ENCODE measurements at places on chromosomes 1 and 21.

GRCh38 chr1:87852410-87853161 is 523.9 kb downstream of the LMO4 start:
- no peak for DNase-seq

DNA sequence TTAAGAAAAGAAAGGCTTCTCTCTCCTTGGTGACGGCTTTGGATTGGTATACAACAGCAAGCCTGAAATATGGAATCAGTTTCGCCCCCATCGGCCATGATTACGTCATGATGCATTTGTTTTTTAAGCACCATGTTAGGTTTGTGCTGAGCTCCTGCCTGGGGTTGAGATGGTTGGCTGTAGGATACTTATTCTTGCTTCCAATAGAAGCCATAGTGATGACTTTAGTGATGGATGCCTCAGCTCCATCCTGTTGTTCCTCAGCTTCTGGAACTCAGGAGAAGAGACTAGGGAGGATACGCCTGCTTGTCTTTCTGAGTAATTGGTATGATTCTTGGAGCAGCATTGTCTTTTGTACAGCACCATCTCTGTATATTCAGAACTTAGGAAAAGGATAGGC is 14.7 kb downstream of the XCL1 start:
- no peak for DNase-seq

- no peak for DNase-seq
Observed at GRCh38 chr21:35284199-35284598, 235.1 kb upstream of the RUNX1 start.

DNA sequence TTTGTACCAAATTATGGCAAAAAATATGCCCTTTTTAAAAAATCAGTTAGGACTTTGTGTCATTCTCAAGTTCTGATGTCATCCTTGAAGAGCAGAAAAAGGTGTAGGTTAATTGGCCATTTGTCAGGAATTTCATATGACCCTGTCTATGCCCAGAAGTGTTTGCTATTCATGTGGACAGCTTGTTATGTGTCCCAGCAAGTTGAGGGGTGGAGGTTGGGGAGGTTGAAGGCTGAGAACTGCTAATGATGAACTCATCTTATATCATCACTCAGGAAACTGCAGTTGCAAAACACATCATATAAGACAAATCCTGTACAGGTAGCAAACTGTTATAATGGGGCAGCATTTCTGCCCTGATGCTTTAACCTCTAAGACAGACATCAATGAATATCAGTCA is 106.5 kb downstream of the PHTF1 start:
- DNase-seq: no peak

- DNase-seq: no peak
Observed at GRCh38 chr1:214425716-214426425, 125.5 kb downstream of the PTPN14 start.

DNA sequence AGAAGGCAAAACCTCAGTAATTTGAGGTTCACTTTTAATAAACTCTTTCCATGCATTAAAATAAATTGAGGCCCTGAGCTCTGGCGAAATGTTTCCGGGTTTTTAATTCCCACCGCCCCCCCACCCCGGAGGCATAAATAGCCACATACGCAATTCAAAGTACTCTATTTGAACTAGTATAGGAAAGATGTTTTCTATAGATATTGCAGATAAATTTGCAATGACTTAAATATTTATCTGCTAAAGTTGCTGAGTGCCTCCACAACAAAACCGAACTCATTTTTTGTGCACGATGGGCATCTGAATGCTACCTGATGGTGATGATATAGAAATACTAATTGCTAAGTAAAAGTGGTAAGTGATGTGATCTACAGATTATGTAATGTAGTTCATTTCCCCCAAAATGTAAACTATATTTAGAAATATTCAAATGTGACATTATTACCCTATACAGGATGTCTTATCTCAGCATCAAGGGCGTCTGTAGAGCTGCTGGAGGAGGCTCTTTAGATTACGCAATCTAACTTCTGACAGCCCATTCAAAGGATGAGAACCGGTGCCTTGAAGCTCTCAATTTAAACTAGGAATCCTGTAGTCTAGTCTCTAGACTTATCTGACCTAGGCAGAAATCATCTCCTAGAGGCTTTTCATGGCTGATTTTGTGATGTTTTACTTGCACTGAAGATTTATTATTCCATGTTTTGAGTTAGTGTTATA is 8.5 kb downstream of the IRF2BP2 start:
- DNase-seq: no peak

DNA sequence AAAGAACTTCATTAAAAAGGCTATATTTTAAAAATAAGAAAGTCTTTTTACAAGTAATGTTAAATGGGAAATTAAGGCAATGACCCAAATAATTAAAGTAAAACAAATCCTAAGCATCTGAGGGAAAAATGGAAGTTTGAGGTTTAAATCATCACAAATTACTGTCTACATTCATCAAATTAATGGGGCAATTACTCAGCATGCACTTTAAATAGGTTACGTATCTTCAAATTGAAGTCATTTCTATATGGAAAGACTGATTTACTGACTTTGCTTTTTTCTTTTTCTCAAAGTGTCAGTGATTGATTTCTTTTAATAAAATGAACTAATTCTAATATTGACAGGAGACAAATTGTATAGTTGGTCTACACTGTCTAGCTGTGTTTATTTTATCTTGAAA is 1452.3 kb downstream of the NCAM2 start:
- no peak for DNase-seq
